ENCODE measurements at places on chromosomes 13 and 19. TPM values are rescaled to one million over a fixed set of nuclear protein-coding genes. Genes with fewer than 3 reads are reported as not detected.

GRCh38 chr19:1648920-1649541 lies 3.4 kb downstream of the TCF3 start:
- no peak for DNase-seq

GRCh38 chr19:49533551-49534488 lies 6.0 kb downstream of the RCN3 start:
- DNase-seq: peak; percentile 68

GRCh38 chr13:32428581-32429432 lies 877 bp upstream of the N4BP2L1 start:
- DNase-seq: no peak

GRCh38 chr19:35751839-35752745 lies 3.7 kb downstream of the LIN37 start:
- no peak for DNase-seq

DNA sequence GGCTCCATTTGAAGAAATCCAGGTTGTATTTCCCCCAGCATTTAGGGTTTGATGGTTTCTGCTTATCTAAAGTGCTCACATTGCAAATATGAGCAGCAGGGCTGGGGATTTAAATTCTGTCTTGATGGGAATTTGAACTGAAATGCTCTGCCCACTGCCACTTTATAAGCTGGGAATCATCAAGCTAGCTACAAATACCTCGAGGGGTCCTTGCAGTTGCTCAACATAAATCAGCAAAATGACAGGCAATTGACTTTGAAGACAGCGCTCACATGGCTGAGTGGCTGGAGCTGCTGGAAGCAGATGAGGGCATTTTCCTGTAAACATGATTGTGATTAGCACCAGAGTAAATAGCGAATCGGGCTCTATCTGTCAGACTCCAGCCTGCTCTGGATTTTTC lies 39.4 kb upstream of the MEDAG start:
- DNase-seq: no peak

DNA sequence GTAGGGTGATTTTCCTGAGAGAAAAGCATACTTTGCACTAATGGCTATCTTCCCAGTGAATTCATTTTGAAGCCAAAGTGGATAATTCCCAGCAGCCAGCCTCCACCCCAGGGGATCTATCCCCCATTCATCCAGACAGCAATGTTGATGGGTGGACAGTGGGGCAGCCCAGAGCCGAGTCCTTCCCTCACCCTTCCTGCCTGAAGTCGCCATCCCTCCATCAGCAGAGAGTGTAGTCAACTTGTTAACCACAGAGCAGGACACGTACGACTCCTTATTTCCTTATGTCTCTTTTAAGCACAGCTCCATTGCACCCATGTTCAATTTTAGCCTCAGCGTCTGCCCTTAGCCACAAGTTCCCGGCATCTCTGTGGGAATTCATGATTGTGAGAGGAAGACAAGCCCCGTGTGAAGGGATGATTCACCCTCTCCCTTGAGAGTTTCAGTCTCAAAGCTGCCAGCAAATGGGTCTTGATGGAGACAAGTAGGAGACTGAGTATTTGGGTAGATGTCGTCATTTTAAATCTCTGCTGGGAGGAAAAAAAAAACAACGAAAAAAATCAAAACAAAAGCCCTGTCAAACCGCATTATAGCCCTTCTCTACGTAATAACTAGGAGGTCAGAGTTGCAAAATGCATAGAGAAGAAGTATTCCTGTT lies 58.3 kb upstream of the MEDAG start:
- no peak for DNase-seq

- DNase-seq: no peak
Observed at GRCh38 chr19:16073988-16074387, 2.3 kb upstream of the TPM4 start.

DNA sequence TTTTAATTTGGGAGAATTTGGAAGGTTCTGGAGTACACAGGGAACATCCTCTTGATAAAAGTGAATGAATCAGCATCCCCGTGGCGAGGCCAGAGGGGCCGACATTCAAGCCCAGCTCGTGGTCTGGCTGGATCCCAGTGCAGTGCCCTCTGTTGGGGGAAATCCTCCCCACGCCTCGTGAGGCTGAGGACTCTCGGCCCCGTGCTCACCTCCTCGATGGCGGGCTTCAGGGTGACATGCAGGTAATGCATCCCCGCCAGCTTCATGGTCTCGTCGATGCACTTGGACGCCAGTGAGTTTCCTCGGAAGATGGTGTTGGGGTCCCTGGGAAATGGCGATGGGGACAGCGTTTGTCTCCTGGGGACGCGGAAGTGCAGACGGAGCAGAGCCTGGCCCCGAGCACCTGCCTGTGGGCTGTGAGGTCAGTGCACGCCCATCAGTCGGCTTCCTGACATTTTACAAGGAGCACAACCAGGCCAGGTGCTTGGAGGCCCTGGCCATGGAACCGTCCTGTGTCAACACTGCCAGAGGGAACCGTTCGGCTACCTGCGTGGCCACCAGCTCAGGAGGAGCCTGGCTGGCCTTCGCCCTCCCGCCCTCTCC lies 43.3 kb upstream of the C13orf46 start:
- DNase-seq: no peak

- no peak for DNase-seq
Observed at GRCh38 chr19:48705431-48705830, 9.7 kb downstream of the FUT2 start.

GRCh38 chr19:48872884-48873475 lies 759 bp downstream of the PPP1R15A start:
- DNase-seq: peak; percentile 72

DNA sequence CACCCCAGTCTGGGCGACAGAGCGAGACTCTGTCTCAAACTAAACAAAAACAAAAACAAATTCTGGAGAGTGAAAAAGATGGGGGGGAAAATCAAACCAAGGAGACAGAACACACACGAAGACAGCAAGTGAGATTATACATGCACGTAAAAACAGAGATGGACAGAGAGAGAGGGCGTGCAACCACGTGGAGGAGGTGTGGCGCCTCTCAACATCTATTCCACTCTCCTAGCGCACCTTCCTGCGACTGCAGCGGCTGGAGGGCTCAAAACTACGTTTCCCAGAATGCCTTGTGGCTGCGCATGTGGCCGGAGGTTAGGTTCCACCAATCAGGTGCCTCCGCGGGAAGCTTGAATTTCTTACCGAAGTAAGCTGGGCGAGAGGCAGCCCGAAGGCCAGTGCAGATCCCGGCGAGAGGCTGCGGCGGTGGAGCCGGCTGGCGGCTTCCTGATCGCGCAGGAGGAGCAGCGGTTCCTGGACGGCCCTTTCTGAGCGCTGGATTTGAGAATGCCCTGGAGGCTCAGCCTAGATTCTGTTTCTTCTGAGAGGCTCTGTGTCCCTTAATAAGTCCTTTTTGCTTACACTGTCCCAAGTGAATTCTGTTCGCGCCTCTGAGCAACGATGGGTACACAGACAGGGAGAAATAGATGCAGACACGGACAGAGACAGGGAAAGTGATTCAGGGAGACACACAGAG lies 13.1 kb upstream of the NANOS2 start:
- DNase-seq: peak; percentile 74

DNA sequence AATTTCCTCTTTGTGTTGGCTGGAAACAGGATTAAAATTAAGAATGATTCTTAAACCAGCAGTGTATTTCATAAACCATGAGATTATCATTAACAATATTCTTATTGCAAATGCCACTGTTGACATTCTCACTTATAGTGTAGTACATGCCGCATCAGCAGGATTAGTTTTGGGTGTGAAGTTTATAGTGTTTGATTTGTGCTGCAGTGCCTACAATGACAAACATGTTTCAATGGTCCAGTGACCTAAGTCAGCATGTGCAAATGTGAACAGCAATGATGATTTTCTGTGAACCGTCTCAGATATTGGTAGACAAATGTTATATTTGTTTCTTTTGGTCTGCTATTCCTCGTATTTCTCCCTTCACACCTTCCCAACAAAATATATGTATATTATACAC lies 49.8 kb upstream of the TDRD3 start:
- DNase-seq: no peak

- DNase-seq: no peak
Observed at GRCh38 chr13:43300865-43301264, 277.5 kb downstream of the DNAJC15 start.

DNA sequence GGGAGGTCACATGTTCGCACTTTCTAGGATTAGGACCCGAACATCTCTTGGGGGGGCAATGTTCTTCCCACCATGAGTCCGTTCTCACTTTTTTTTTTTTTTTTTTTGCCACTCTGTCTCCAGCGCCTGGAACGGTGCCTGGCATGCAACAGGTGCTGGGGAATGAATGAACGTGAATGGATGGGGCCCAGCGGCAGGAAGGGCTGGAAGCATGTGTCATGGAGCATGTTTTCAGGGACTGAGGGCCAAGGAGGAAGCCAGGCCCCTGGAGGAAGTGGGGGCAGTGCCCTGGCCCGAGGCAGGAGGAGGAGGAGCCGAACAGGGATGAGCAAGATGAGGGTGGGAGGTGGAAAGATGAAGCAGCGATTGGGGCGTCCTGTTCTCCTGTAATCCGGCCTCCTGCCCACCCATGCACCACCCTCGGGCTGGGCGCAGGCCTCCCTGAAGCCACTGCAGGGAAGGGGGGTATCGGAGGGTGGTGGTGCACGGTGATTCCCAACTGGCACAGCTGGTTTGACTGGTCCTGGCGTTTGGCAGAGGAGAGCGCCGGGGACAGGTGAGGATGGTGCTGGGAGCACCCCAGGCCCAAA lies 8.8 kb upstream of the SULT2B1 start:
- DNase-seq: no peak

DNA sequence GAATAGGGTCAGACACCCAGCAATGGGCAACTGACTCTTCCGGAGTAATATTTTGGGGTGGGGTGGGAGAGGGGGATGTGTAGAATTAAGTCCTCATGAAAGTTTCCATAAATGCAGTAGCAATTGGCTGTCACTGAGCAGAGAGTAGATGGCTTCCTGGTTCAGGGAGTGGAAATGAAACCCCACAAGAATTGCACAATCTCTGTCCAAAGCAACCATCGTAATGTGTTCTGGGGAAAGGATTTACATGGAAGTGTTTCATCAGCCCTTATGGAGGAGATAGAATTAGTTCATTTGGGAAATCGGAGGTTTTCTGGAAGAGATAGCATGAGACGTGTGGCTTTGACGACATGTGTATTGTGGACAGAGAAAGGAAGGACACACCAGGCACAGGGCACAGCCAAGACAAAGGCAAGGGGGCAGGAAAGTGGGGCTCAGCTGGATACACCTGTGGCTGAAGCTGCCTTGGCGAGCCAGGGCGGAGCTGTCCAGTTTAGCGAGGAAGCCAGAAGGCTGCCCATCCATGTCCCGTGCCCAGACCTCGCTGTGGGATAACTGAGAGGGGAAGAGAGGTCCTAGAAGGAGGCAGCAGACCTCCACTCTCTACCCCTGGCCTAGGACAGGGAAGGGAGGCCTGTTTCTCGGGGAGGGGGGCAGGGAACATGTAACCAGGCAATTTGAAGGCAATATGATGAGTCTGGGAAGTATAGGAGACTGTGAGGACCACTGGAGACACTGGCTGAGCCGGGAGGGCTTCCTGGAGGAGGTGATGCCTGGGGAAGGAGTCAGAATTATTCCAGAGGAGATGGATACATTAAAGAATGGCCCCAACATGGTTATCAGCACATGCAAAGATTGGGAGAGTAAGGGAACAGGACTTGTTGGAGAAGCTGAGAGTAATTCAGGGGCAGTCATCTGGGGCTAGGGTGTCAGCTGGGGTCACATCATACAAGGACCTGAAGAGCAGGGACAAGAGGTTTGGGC lies 2.6 kb upstream of the CLEC4G start:
- DNase-seq: no peak

DNA sequence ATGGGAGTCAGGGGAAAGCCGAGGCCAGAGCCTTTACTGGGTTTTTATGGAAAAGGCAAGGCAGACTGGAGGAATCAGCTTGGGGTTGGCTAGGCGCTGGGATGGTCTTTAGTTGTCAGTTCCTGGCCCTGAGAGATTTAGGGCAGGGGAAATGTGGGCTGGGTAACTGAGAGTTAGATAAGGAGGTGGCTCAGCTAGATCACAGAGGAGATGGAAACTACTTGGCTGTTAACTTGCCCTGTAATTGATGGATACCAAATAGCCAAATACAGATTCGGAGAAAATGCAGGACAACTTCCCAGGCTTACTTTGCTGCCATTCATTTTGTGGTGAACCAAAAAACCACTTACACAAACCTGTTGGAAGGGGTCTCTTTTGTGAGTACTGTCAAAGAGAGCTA lies 54.0 kb downstream of the LRCH1 start:
- DNase-seq: no peak

DNA sequence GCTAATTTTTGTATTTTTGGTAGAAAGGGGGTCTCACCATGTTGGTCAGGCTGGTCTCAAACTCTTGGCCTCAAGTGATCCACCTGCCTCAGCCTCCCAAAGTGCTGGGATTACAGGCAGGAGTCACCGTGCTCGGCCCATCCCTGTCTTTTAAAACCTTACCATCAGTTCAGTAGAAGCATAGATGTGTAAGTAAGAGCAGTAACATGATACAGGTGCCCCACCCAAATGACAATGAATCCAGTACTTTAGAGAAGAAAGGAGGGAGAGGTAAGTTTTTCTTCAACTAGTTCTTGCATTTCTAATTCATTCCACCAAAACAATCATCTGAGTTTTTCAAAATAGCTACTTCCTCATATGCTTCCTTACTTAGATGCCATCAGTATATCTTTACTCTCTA lies 21.9 kb downstream of the SPRY2 start:
- no peak for DNase-seq

DNA sequence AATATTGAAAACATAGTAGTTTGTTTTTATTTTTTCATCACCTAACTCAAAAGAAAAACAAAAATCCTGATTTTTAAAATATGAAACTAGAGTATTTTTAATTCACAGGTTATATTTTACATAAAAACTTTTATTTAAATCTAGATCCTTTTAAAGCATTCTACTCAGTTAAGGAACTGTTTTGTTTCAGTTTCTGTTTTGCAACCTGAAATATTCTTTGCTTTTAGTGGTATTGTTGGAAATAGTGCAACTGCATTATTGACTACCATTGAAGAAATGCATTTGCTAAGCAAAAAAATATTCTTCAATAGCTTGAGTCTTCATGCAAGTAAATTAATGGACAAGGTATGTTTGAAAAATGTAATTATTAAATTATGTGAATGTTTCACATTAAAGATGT lies 43.8 kb downstream of the COG6 start:
- no peak for DNase-seq

DNA sequence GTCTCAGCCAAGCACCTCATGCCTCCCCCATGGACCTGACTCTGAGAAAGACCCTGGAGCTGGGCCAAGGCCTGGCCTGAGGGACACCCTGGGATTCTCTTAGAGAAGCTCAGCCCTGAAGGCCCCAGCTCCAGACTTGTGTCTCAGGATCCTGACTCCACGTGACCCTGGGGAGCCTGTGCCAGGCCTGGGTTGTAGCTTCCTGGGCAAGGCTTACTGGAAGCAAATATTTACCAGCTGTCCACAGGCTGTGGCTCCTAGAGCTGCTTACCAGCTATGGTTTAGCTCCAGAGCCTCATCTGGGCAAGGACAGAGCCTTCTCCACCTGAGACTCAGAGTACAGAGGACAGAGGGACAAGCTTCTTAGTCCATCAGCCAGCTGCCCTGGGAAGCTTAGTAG lies 61.0 kb upstream of the CEACAM8 start:
- DNase-seq: no peak

The GRIK5 gene
- total RNA-seq: 0.33 TPM

The SERP2 gene
- total RNA-seq: 5.5 TPM

The RNF113B gene
- not detected for total RNA-seq

The SPACA4 gene
- not detected for total RNA-seq

The LHB gene
- not detected for total RNA-seq

The ZNF667 gene
- 3.8 TPM for total RNA-seq

The MPHOSPH8 gene
- total RNA-seq: 17.4 TPM

The RGS9BP gene
- total RNA-seq: 0.76 TPM

The F10 gene
- total RNA-seq: 2.7 TPM

The ZNF808 gene
- total RNA-seq: 12.1 TPM

The SIAH3 gene
- 0.14 TPM for total RNA-seq

The GNA15 gene
- 58.5 TPM for total RNA-seq
